ENCODE measurements at places on chromosomes 2 and 18. TPM values are rescaled to one million over a fixed set of nuclear protein-coding genes. Genes with fewer than 3 reads are reported as not detected.

The PJVK gene
- polyA plus RNA-seq, result 6.1 TPM

The PPP1R1C gene
- 2.3 TPM for polyA plus RNA-seq

The PIK3C3 gene
- polyA plus RNA-seq, result 95.2 TPM

The SCRN3 gene
- 49.8 TPM for polyA plus RNA-seq

The NYAP2 gene
- polyA plus RNA-seq, result 0.43 TPM

The GKN2 gene
- not detected for polyA plus RNA-seq

The CNRIP1 gene
- polyA plus RNA-seq, result 58.7 TPM

The ALK gene
- 0.49 TPM for polyA plus RNA-seq

The LRRTM4 gene
- 9.6 TPM for polyA plus RNA-seq

All from Purkinje cell (primary cell).